CD4-positive, alpha-beta T cell (primary cell): ENCODE measurements at places on chromosomes 4 and X. TPM values are rescaled to one million over a fixed set of nuclear protein-coding genes. Genes with fewer than 3 reads are reported as not detected.

The TBC1D19 gene
- total RNA-seq = 4.8 TPM

The MAGEA8 gene
- total RNA-seq = not detected

The STK26 gene
- 27.9 TPM for total RNA-seq

The FAM9B gene
- not detected for total RNA-seq

The RRH gene
- total RNA-seq = not detected

The ESX1 gene
- not detected for total RNA-seq

The EDA gene
- 1.5 TPM for total RNA-seq

The STPG2 gene
- total RNA-seq = 0.28 TPM

The SORBS2 gene
- total RNA-seq = not detected

The SPIN4 gene
- total RNA-seq = 1.0 TPM

The BMPR1B gene
- total RNA-seq = not detected

The CWH43 gene
- total RNA-seq = not detected

The TET2 gene
- 32.0 TPM for total RNA-seq

The TASL gene
- total RNA-seq = 0.75 TPM

The ETDB gene
- not detected for total RNA-seq

The FAM47B gene
- total RNA-seq = not detected

The ARR3 gene
- not detected for total RNA-seq

The CXCL11 gene
- not detected for total RNA-seq

The POU3F4 gene
- total RNA-seq = not detected

The PLXNB3 gene
- not detected for total RNA-seq

The MTMR8 gene
- total RNA-seq = 3.1 TPM

The TLR3 gene
- 0.28 TPM for total RNA-seq

The HPRT1 gene
- total RNA-seq = 14.1 TPM

The VSIG1 gene
- 12.5 TPM for total RNA-seq
